ENCODE measurements at places on chromosomes 13 and 19.

GRCh38 chr19:13951799-13952153 lies 533 bp upstream of the DCAF15 start:
- no peak for DNase-seq

GRCh38 chr19:17627921-17628320 lies 60.2 kb downstream of the UNC13A start:
- DNase-seq: no peak

DNA sequence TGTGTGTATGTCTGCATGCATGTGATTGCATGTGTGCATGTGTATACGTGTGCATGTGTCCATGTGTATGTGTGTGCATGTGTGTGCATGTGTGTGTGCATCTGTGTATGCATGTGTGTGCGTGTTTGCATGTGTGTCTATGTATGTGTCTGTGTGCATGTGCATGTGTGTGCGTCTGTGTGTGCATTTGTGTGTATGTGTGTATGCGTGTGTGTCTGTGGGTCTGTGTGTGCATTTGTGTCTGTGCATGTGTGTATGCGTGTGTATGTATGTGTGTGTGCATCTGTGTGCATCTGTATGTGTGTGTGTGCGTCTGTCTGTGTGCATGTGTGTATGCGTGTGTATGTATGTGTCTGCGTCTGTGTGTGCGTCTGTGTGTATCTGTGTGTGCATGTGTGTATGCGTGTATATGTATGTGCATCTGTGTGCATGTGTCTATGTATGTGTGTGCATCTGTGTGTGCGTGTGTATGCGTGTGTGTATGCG lies 3.0 kb downstream of the STXBP2 start:
- no peak for DNase-seq

GRCh38 chr13:98097749-98098148 lies 45.1 kb upstream of the FARP1 start:
- no peak for DNase-seq

GRCh38 chr13:110506396-110506795 lies 55.1 kb downstream of the RAB20 start:
- DNase-seq: no peak

DNA sequence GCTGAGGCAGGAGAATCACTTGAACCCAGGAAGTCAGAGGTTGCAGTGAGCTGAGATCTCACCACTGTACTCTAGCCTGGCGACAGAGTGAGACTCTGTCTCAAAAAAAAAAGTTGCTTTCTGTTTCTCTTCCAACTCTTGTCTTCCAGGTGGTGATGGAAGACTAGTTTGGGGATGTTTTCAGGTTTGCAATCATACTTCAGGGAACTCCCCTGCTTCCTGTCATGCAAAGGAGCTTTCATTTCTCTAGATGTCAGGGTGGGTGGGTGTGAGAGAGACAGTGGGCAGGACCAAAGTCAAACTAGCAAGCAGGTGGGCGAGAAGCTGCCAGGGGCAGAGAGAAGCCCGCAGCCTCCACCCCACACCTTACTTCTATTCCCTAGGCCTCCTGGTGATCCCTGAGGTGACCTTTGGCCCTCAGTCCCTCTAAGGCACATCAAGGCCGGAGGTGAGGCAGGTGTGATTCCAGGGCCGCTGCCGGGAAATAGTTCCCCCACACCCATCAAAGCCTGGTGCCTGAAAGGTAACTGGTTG lies 25.7 kb downstream of the CCNE1 start:
- no peak for DNase-seq

- DNase-seq: no peak
Measured at GRCh38 chr19:47168065-47168464, 37.4 kb downstream of the SAE1 start.

DNA sequence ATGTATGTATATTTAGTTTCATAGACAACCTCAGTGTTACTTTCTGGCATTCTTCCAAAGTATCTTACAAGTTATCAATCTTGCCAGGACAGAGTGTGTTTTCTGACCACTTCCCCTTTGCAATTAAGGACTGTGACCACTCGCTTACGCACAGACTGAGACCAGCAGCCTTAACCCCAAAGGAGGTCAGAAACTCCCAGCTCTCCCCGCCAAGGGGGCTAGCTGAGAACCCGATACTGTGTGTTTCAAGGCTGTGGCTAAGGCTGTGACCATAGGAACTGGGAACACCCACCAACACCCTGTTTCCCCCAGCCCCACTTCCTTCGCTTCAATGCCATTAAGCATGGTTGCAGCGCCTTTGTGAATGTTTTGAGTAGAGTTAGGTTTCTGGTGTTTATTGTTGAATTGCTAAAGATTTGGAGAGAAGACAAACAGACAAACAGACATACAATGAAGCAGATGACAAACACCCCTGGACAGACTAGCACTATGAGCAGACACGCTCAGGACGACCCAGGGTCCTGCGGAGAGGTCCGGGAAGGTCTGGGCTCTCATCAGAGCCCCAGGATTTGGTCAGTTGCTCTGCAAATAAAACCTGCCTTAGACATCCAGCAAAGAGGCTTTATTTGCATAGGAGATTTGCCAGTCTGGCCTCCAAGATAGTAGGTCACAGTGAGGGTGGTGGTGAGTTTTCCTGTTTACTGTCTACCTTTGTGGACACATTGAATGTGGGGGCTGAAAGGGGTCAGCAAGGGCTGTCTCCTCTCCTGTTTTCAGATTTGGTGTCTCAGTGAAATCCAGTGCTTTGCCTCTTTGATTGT lies 25.0 kb upstream of the TNFSF11 start:
- DNase-seq: no peak

GRCh38 chr13:95073747-95074311 lies 227.4 kb downstream of the ABCC4 start:
- DNase-seq: no peak

DNA sequence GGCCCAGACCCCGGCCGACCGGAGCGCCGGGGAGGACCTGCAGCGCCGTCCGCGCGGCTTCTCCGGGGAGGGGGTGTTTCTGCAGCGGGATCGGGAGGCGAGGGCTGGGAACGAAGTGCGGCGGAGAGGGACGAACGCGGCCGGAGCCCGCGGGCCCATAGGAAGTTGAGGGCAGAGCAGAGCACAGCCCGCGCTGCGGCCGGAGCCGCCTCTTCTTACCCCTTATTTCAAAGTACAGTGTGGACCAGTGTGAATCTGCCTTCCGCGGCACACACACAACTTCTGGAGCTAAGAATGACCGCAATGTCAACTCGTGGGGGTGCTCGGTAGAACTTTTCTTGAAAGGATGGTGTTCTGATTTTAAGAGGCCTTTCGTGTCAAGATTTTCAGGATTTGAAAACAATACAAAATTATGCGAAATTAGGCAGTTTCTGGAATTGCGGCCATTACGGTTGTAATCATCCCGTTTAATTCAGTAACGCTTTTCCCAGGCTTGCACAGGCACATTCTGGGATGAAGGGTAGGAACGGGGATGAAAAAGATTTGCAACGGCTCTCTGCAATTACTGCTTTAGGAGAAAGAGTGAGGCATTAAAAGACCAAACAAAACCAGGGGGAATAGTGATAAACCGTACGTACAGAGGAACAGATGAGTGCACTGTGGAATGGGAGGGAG lies 821 bp downstream of the TDRD3 start:
- peak; percentile 63 for DNase-seq

DNA sequence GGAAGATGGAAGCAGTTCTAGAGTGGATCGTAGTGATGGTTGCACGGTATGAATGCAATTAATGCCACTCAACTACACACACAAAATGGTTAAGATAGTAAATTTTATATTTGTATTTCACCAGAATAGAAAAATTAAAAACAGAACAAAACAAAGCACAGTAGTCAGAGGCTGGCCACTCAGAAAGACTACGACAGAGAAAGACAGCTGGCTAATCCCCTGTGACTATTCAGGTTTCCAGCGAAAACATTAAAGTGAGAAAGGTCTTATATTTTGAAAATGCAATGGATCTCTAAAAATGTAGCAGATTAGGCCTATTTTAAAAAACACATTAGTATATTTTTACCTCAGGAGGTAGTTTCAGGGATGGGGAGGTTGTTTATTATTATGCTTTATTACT lies 131.3 kb upstream of the POSTN start:
- DNase-seq: no peak

- peak; percentile 80 for DNase-seq
Measured at GRCh38 chr19:45769821-45770191, 754 bp upstream of the SIX5 start.

DNA sequence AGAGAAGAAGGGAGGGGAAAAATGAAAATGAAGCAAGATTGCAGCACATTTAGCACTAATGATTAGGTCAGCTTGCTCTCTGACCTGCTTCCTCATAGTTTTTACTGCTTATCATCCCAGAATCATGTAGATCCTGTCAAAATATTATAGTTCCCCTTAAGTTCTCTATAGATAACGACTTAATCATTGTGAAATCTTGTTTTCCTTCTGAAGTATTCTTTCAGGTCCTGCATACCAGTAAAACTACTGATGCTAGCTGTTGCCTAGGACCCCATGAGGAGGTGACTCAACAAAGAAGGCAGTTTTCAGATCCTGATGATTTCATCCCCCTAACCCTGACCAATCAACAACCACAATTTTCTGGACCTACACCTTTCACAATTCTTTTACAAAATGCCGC lies 1131.7 kb downstream of the SLITRK5 start:
- no peak for DNase-seq

DNA sequence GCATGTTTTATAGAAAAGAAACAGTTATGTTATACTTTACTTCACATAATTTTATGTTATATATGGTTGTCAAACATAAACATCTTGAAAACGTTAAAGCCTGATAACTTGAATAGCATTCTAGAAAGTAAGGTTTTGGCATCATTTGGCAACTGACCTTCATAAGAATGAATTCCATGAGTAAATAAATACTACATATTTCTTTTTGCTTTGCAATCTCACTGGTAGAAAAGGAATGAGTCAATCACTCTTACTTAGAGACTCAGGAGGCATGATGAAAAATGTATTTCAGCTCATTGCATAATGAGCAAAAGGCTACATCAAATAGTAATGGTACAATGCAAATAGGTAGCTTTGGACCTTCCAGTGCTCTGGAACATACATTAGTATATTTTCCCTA lies 1381.9 kb downstream of the EFNB2 start:
- no peak for DNase-seq

GRCh38 chr13:87877477-87877876 lies 206.3 kb downstream of the SLITRK5 start:
- DNase-seq: no peak

- DNase-seq: no peak
Measured at GRCh38 chr13:44760434-44760833, 184.3 kb upstream of the TSC22D1 start.

DNA sequence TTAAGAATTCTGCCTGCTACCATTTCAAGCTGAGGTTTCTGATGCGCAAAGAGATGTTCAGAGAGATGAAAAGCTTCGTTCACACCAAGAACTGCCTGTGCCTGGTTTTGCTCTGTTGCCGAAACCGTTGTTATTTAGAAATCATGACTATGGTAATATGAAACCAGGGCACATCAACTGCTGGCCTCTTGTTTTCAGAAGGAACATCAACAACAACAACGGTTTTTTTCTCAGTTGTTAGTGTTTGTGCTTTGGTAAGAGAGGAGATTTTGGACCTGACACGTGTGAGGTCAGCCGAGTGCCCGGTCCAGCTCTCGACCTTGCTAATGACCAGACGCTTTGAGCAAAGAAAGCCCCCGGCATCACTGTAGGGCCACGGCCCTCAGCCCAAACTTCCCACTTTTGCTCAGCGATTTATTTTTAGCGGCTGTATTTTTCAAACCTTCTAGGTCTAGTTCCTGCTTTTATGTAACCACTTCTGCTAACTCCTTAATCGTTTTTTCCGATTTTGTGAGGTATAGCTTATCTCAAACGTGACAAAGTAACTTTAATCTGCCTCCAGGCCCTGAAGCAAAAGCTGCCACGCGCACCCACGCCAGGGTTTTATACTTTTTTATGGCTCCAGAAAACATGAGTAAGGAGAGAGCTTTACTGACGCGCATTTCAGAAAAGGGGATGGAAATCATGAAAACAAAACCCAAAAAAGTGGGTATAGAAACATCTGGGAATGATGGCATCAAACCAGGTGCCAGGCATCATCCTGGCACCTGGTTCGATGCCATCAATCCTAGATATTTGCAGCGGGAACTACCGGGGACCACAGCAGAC lies 42.0 kb downstream of the KLF2 start:
- DNase-seq: peak; percentile 12

DNA sequence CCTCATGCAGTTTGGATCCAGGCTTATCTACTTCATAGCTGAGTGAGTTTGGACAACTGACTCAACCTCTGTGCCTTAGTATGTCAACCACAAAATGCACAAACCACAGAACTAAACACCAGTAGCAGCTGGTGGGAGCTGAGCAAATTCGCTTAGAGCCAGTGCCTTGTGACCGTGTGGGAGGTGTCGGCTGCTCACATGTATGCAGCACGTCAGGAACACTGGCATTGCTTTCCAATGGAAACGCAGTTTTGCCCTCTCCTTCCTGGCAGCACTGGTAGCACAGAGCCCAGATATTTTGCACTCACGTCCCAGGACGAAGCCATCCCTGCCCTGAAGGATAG lies 8.3 kb upstream of the NTN5 start:
- DNase-seq: no peak

DNA sequence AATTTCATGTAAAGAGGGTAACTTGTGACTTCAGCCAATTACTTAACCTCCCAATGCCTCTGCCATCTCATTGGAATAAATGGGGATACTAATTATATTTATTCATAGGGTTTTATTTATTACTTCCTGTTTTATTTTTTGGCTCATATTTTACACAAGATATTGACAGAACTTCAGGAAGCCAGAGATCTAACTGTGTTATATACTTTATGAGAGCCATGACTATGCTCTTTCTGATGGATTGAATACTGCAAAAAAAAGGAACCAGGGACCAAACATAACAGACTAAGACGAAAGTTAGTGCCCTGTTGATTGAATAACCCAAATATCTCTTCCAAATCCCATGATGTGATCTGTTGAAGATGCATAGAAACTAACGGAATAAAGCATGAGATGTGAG lies 243.3 kb upstream of the STARD13 start:
- DNase-seq: no peak

GRCh38 chr19:54390942-54391577 lies 24.2 kb upstream of the TTYH1 start:
- DNase-seq: peak; percentile 42

GRCh38 chr19:55437410-55437809 lies 5.7 kb downstream of the SHISA7 start:
- peak; percentile 31 for DNase-seq

DNA sequence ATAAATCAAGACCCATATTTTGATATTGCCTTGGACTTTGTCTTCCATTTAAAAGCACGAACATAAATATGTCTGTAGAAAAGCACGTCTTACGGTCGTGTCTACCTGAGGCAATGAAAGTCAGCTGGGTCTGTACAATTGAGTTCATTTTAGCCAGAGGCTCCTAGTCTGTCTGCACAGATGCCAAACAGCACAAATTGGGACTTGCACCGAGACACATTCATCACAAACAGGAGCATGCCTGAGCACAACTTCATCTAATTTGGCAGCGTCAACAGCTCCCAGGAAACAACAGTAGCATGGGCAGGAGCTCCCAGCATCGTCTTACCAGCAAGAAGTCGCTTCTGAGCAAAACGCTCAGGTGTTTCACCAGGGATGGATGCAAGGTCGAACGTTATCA lies 687.0 kb downstream of the EFNB2 start:
- DNase-seq: no peak
